ENCODE measurements at places on chromosomes 1 and 21.

DNA sequence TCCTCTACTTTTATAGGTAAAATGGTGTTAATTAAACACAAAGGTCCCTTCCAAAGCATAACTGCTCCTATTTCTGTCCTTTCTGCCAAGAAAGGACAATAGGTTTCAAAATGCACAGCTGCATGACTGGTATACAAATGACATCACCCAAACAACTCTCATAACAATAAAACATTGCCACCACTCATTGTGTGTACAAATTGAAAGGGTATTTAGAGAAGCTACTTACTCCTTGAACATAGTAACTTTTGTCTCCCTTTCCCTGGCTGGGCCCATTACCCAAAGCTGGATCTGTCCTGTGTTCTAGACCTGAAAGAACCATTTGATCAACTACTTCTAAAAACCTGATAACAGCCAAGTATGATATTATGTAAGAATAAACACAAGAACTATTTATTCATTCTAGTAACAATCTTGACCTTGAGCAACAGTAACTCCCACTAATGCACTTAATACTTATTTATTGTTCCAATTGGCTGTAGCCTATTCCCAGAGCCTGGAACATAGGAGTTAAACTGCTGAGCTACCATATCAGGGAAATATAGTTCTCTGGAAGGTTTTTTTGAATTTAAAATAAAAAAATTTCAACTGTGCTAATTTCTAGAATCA, 38.2 kb downstream of the TTLL7 start:
- no peak for DNase-seq

- no peak for DNase-seq
Measured at GRCh38 chr1:30981172-30981571, 72.6 kb upstream of the SDC3 start.

DNA sequence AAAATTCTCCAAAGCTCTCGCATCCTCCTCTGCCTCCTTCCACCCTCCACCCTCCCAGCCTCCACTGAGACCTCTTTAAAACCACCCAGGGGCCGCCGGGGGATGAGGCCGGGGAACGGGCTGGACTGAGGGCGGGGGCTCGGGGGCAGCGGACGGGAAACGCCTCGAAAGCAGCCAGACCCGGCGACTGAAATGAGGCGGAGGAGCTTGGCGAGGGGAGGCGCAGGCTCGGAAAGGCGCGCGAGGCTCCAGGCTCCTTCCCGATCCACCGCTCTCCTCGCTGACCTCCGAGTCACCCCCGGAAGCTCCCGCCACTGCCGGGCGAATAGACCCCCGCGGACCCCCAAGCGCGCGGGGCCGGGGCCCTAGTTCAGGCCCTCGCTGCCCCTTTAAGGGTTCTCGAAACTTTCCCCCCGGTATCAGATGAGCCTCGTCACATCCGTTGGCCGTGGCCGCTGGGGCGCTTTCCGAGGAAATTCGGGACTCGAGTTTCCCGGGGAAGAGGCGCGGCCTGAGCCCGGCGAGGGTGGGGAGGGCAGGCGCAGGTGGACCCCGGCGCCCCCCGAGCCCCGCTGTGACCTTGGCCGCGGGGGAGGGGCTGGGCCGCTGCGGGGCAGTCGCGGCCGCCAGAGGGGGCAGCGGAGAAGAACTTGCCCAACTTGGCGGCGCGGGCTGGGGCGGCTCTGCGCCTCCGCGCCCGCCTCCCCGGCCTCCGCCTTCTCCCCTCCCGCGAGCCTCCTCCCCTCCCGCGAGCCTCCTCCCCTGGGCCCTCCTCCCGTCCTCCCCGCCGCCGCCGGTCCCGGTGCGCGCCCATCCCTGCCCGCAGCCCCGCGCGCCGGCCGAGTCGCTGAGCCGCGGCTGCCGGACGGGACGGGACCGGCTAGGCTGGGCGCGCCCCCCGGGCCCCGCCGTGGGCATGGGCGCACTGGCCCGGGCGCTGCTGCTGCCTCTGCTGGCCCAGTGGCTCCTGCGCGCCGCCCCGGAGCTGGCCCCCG, at the start of gene BACE2:
Gene BACE2, plus strand, starts transcription at position 813 of the 995 bp plus-strand sequence. Its CDS starts 104 bp downstream, at position 917.
- DNase-seq, result no peak

DNA sequence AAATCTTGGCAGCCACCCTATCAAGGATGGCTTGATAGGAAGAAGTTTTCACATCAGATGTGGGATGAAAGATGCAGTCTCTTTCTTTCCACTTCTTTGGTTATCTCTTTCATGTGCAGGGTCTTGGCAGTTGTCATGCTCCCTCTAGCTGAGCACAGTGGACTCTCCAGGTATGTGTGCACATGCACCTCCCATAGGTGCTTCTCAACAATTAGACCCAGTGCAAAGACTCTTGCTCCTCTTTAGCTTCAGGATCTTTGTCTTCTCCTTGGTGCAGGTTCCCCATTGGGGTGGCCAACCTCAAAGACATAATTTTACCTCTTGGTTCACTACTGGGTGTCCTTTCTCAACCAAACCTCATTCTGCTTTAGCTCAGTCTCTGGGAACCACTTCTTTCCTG, 80.7 kb downstream of the TBX15 start:
- DNase-seq, result no peak

GRCh38 chr1:106536741-106537140, 519.7 kb upstream of the PRMT6 start:
- DNase-seq, result no peak

DNA sequence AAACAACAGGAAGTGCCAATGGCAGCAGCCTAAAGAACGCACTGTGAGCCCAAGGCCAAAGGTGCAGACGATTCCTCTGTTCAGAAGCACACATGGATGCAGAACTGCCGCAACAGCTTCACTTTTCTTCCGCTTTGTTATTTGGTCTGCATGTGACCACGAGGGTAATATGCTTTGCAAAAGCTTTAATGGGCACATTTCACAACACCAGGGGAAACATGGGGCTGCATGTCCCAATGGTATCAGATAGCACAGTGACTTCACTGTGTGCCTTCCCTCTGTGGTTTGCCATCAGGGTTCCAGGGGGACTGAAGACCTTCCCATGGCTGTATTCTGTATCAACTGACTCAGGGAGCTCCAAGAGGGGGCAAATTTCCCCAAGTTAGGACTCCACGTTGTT, 28.3 kb downstream of the THAP3 start:
- no peak for DNase-seq

GRCh38 chr1:234617986-234618736, 8.2 kb upstream of the IRF2BP2 start:
- peak; percentile 85 for DNase-seq

DNA sequence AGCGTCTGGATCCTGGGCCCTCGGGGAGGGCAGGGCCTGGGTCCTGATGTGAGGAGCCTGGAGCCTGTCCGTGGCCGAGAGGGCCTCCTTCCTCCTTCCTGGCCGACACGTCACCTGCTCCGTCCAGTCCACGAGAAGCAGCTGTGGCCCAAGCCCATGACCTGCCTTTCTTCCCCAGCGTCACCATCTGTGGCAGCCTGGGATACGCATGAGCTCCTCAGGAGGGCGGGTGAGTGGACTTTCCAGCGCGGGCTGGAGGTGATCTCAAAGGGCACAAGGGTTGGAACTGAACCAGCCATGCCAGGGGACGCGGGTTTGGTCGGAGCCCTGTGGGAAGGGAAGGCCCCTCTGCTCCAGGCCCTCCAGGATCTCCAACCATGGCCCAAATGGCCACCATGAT, 90.4 kb downstream of the DHRS3 start:
- DNase-seq, result no peak

GRCh38 chr1:32758795-32759430, 56.3 kb upstream of the SYNC start:
- no peak for DNase-seq

DNA sequence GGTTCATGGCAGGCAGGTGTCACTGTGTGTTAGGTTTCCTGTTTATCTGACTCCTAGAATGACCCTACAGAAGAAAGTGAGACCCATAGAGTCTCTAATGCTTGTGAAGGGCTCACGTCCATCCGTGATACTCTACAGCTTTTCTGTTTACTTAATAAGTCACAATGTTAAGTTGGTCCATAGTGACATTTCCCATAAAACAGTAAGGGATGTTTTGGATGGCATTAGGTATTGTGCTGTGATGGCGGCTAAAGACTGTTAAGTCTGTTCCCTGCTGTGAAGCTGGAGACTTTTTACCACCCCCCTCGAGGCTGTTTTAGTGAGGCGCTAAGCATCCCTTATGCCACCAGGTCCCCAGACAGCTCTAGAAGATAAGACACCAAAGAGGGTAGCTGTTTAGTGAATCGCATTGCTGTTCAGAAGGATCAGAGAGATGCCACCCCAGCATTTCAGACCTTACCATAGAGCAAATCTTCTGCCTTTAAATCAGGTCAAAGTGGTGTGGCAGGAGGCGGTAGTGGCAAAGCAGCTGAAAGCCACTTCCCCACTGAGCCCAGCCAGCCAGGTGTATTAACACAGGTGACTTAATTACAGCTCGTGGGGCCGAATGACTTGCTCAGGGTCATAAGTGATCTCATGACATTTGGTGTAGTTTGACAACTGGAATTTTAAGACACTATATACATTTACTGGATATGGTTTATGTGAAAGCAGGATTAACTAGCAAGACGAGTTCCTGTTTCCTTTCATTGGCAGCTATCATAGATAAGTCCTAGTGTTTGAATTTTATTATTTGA, 25.0 kb downstream of the SLC37A1 start:
- no peak for DNase-seq

DNA sequence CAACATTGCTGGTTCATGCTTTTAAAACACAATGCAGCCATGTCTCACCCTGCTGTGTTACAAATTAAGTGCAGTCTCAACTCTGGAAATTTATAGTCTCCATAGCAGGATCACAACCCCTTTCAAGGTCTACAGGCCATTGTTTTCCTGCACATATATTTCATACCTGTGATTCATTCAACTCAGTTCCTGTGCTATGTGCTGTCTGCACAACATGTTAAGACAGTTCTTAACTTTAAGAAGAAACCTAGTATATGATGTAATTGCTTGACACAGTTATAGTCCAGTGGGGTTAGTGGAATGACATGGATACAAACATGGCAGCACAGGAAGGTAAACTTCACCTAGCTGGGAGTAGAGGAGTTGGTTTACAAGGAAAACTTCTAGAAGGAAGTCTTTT, 106.4 kb downstream of the IFI44 start:
- DNase-seq, result no peak

- no peak for DNase-seq
Measured at GRCh38 chr1:119266858-119267257, 101.7 kb upstream of the HAO2 start.

- peak; percentile 78 for DNase-seq
Measured at GRCh38 chr1:921011-921837, 2.5 kb upstream of the SAMD11 start.

DNA sequence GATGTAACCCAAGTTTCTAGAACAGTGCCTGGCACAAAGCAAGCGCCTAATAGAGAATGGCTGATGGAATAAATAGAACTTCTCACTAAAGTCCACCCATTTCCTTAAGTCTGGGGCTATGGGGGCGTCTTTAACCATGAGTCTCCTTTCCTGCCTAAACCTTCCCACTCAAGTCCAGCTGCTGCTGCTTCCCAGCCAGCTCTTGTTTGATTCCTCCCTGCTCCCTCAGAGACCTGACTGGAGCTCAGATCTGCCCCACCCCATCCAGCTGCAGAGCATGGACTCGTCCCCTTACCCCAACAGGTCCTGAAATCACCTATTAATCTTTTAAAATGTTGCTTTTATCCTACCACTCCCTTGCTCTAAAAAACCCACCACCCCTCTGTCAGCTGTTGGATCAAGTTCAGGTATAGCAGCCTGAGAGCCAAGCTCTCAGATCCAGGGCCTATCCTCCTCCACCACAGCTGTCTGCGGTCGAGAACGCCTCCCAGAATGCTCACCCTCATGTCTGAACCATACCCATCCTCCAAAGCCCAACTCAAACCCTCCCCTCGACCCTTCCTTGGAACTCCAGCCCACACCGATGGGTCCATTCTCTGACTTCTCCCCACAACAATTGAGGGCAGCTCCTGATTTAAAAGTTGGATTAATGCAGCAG, 12.8 kb upstream of the GALNT2 start:
- DNase-seq, result no peak

DNA sequence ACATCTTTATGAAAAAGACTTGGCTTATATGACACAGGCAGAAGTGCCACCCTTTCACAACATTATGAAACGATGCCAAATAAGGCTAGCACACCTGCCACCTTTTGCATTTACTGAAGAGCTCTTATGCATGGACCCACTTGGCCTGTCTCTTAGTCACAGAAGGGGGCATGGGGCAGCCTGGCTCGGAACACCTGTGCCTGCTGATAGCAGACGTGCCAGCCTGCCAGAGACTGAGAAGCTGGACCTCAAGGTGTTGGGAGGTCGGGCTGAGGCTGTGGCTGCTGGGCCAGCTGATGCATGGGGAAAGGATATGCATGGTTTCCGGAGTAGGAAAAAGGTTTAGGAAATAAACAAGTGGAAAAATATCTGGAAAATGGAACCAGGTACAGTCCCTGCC, 21.5 kb downstream of the RCAN1 start:
- peak; percentile 71 for DNase-seq

- DNase-seq, result no peak
Measured at GRCh38 chr1:116706123-116706522, 38.6 kb upstream of the IGSF3 start.

GRCh38 chr1:70353601-70354331, 756 bp downstream of the ANKRD13C start:
- DNase-seq, result peak; percentile 54

GRCh38 chr21:36759348-36760083, 60.6 kb downstream of the SIM2 start:
- no peak for DNase-seq

DNA sequence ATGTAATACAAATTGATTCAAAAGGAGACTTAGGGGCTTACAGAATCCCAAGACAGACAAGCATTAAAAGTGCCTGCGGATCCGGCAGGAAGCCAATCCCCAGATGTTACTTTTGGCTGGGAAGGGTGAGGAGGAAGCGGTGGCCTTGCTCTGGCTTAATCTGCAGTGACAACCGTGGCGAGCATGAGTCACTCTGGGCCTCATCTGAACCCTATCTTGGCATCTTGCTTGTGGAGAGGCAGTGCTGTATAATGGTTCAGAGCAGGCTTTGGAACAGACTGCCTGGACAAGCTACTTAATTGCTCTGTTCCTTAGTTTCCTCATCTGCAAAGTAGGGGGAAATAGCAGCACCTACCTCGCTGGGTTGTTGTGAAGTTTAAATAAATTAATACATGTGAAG, 74.1 kb downstream of the XCL2 start:
- peak; percentile 3 for DNase-seq

- no peak for DNase-seq
Measured at GRCh38 chr1:40299366-40300248, 17.5 kb downstream of the COL9A2 start.

- no peak for DNase-seq
Measured at GRCh38 chr1:33852711-33853110, 11.2 kb upstream of the HMGB4 start.

DNA sequence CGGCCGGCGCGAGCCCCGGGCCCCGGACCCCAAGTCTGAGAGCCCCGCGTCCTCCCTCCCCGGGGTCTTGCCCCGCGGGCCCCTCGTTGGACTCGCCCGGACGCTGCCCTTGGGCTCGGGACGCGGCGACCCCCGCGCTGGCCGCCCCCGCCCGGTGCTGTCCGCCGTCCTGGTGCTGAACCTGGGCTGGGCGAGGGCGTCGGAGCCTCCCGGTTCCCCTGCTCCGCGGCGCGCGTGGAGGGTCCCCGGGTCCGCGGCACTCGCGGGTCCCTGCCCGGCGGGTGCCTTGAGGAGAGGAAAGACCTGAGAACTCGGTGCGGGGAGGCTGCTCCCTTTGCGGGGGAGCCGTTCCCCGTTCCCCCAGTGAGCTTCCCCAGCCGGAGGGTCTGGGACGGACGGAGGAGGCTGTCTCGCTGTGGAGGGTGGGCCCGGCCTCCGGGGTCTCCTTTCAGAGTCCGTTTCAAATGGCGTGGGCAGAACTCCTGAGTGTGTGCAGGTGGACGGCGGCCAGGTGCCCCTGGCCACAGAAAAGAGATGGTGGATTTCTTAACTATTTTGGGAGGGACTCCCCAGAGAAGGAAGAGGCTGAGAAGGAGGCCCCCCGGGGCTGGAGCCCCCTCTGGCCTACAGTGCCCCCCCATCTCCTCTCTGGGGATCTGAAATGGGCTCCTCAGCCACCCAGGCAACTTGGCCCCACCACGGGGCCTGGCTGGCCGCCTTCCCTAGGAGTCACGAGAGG, 595 bp downstream of the GABRD start:
- DNase-seq, result no peak
